Activated T-helper 2 cell treated with anti-CD3 and anti-CD28 coated beads, Interferon-gamma antibody, Interleukin-2, Interleukin-4, amounts not matched to agents 10 μg/mL and 5 μg/mL and 100 μg/mL, durations not matched to agents 14 hours and 24 hours and 36 hours (primary cell): ENCODE measurements at places on chromosomes 1 and 21.

DNA sequence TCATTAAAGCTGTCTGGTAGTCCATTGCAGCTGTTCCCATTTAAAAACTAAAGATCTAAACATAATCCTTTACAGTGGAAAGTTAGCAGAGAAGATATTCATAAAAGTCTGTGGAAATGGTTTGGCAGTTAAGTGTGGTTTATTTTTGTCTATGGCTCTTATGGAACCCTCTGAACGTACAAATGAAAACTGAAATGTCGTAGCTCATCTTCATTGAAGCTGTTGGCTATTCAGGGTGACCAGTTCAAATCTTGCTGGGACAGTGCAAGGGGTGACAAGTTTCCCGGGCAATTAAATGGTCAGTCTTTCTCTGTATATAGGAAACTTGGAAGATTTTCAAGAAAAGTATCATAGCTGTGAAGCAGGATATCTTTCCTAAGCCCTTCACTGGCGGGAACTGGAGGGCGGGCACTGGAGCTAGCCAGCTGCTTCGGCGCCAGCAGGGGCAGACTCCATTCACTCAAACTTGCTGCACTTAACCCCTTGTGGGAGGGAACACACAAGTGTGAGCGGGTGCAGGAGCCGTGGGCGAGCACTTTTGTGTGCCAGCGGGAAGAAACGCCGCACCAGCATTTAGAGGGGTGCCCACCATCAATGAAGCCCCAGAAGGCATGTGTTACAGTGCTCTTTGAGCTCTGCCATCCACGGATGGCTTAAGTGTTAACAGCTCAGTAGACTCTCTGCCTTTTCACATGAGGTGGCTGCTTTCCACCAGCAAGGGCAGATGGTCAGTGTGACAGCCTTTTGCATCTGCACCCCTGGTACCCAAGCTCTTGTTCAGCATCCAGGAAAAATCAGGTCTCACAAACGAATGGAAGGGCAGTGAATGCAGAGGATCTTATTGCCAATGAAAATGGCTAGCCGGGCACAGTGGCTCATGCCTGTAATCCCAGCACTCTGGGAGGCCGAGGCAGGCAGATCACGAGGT, 232.1 kb upstream of the KAZN start:
- no peak for DNase-seq
- no peaks in the 10 kb centered on the region for H3K4me1 ChIP-seq
- H3K27me3 ChIP-seq: no peaks in the 10 kb centered on the region
- H3K27ac ChIP-seq: no peak overlapping the region
- no peak overlapping the region for H3K4me3 ChIP-seq
- H3K36me3 ChIP-seq: no peaks in the 10 kb centered on the region

GRCh38 chr1:156811168-156811567, 5.5 kb downstream of the SH2D2A start:
- peak overlapping the region; percentile 28 for H3K27ac ChIP-seq
- DNase-seq: no peak
- peaks cover 98% of the 10 kb centered on the region for H3K36me3 ChIP-seq
- peak overlapping the region; percentile 88 for H3K4me3 ChIP-seq
- peaks cover 60% of the 10 kb centered on the region for H3K4me1 ChIP-seq

DNA sequence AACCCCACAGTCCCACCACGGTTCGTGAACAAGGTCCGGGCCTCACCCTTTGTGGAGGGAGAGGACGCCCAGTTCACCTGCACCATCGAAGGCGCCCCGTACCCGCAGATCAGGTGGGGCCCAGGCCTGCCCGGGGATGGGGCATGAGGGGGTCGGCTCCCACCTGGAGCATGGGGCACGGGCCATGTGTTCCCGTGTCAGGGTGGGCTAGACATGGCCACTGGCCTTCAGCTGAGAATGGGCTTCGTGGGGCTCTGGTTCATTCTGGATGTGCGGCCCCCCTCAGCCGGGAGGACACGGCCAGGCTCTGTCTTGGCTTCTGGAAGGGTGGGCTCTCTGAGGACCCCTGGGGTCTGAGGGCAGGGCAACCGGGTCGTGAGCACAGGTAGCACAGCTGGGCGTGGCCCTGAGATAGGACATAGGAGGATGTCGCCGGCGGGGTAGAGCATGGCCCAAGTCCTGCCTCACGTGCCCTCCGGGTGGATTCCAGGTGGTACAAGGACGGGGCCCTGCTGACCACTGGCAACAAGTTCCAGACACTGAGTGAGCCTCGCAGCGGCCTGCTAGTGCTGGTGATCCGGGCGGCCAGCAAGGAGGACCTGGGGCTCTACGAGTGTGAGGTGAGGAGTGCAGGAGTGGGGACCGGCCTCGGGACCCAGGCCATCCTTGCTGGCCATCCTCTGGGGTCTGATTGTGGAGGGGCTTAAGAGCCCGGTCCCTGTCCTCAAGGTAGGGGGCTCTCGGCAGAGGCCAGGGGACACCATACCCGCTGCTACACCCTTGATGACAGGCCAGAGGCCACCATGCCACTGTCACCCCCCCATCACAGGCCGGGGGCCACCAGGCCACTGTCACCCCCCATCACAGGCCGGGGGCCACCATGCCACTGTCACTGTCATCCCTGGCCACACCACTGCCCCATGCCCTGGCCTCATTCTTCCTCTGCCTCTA, 55.5 kb downstream of the TRIM11 start:
- no peaks in the 10 kb centered on the region for H3K4me1 ChIP-seq
- H3K27ac ChIP-seq: no peak overlapping the region
- no peak overlapping the region for H3K4me3 ChIP-seq
- H3K36me3 ChIP-seq: no peaks in the 10 kb centered on the region

DNA sequence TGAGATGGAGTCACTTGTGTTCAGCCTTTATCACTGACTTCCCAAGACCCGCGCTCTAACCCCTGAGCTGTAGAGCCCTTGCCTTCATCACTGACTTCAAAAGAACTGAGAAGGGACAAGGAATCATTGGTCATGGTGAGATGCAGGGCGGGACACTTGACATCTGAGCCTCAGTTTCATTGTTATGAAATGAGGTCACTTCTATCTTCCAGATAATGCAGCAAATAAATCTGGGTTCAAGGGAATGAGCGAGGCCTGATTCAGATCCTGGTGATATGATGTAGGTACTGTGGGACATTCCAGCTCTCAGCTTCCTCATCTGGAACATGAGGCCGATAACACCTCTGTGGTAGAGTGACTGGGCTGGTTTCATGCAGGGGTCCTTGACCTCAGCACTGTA, 13.8 kb downstream of the KAZN start:
- no peaks in the 10 kb centered on the region for H3K27me3 ChIP-seq
- H3K27ac ChIP-seq: no peak overlapping the region
- no peak for DNase-seq

- H3K27me3 ChIP-seq: peaks cover 33% of the 10 kb centered on the region
- no peaks in the 10 kb centered on the region for H3K36me3 ChIP-seq
- H3K4me3 ChIP-seq: no peak overlapping the region
Observed at GRCh38 chr1:59165353-59165752, 131.5 kb upstream of the FGGY start.

DNA sequence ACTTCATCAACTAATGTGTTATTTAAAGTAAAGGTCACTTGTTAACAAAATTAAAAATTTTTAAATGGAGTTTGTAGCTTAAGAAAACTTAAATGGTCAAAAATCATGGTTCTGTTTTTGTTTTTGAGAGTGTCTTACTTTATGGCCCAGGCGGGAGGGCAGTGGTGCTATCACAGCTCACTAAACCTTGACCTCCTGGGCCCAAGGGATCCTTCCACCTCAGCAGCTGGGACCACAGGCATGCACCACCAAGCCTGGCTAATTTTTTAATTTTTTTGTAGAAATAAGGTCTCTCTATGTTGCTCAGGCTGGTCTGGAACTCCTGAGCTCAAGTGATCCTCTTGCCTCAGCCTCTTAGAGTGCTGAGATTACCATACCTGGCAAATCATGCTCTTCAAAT, 111.4 kb downstream of the MAST2 start:
- H3K27ac ChIP-seq: no peak overlapping the region
- no peaks in the 10 kb centered on the region for H3K36me3 ChIP-seq
- H3K27me3 ChIP-seq: no peaks in the 10 kb centered on the region

- H3K4me1 ChIP-seq: no peaks in the 10 kb centered on the region
- H3K27ac ChIP-seq: no peak overlapping the region
- H3K27me3 ChIP-seq: no peaks in the 10 kb centered on the region
- no peak for DNase-seq
Observed at GRCh38 chr1:70264839-70265238, 43.7 kb downstream of the SRSF11 start.

DNA sequence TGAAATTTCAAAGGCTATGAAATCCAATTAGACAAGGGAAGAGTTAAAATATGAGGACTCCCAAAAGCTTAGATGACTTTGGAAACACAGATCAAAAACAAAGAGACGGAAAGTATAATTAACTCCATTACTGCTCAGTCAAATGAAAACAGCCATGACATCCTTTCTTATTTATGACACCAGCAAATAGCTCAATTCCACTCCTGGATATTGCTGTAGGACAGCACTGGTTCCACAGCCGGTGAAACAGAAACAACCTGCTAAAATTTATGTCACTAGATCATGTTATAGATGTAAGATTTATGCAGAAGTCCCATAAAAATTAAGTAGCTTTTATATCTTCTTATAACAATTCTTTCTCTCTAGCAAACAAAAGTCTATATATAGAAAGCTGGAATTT, 65.6 kb upstream of the RRP15 start:
- H3K27ac ChIP-seq: no peak overlapping the region
- no peak for DNase-seq
- H3K4me1 ChIP-seq: no peaks in the 10 kb centered on the region
- no peak overlapping the region for H3K4me3 ChIP-seq

DNA sequence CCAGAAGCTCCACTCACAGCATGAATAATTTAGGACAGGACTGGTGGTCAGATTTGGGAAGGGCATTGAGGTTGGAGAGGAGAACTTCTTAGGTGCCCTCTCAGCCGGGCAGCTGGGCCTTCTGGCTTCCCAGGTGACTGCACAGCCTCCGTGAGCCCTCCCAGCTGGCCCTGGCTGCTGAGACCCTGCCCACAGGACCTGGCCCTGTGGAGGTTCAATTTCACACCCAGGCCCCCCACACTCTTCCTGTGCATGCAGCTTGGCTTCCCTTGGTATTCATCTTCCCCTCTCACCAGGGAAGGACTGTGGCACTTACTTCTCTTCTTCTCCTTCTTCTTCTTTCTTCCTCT, 50.6 kb downstream of the NDUFS5 start:
- no peak overlapping the region for H3K4me3 ChIP-seq
- peaks cover 13% of the 10 kb centered on the region for H3K27me3 ChIP-seq
- H3K4me1 ChIP-seq: peaks cover 5% of the 10 kb centered on the region

GRCh38 chr1:223077247-223077833, 65.7 kb downstream of the TLR5 start:
- no peak overlapping the region for H3K4me3 ChIP-seq
- H3K27me3 ChIP-seq: peaks cover 2% of the 10 kb centered on the region
- DNase-seq: no peak
- H3K4me1 ChIP-seq: no peaks in the 10 kb centered on the region
- no peaks in the 10 kb centered on the region for H3K36me3 ChIP-seq

DNA sequence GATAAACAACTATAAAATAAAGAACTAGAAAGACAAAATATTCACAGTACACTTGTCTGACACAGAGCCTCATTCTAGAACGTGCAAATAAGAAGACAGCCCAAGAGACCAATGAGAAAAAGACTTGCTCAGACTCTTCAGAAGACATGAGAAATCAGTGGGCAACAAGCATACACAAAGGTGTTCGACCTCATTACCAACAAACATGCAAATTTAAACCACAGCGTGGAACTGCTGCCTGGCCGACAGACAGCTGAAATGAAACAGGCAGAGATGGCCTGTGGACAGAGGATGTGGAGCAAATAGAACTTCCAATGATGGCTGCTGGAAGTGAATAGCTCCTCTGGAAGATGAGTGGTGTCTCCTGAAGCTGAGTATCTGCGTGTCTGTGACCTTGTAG, 22.4 kb upstream of the COL6A1 start:
- H3K4me1 ChIP-seq: no peaks in the 10 kb centered on the region
- peaks cover 15% of the 10 kb centered on the region for H3K27me3 ChIP-seq

- no peak overlapping the region for H3K27ac ChIP-seq
- H3K4me1 ChIP-seq: peaks cover 57% of the 10 kb centered on the region
- no peak overlapping the region for H3K4me3 ChIP-seq
- H3K36me3 ChIP-seq: no peaks in the 10 kb centered on the region
- H3K27me3 ChIP-seq: peaks cover 6% of the 10 kb centered on the region
Observed at GRCh38 chr1:212667223-212668139, 32.2 kb downstream of the BATF3 start.

GRCh38 chr1:244968471-244968871, 104.1 kb upstream of the HNRNPU start:
- peak overlapping the region; percentile 31 for H3K4me3 ChIP-seq
- DNase-seq: no peak

DNA sequence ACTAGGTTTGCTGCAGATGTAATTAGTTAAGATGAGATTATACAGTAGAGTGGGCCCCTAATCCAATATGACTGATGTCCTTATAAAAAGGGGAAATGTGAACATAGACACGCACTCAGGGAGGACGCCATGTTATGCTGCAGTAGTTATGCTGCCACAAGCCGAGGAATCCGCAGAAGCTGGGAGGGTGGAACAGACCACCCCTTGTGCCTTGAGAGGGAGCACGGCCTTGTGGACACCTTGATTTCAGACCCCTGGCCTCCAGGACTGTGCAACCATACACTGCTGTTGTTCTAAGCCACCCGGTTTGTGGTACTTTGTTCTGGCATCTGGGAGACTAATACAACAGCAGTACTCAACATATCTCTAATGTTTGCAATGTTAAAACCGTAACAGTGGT, 57.9 kb upstream of the HIVEP3 start:
- DNase-seq: no peak
- H3K36me3 ChIP-seq: no peaks in the 10 kb centered on the region
- H3K4me1 ChIP-seq: peaks cover 9% of the 10 kb centered on the region
- no peaks in the 10 kb centered on the region for H3K27me3 ChIP-seq

GRCh38 chr1:9152535-9152934, 23.6 kb upstream of the GPR157 start:
- H3K4me1 ChIP-seq: no peaks in the 10 kb centered on the region
- DNase-seq: no peak
- no peak overlapping the region for H3K27ac ChIP-seq
- no peak overlapping the region for H3K4me3 ChIP-seq

DNA sequence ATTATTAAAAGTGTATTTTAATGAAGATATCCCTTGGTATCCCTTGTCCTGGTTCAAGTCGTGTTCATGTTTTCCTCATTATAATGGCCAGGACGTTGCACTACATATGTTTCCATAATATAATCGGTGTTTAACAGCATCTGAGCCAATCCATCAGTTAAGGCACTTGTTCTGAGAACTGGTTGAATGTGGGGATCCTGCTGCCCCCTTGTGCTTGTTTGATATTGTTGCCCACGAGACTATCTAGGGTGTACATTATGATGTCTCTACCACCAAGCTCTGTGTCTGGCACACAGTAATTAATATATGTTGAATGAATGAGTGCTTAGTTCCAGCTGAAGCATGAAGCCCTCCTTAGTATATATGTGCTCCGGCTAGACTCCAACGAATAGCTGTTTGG, 193.0 kb downstream of the CACNA1E start:
- no peak for DNase-seq
- H3K4me1 ChIP-seq: no peaks in the 10 kb centered on the region
- peaks cover 15% of the 10 kb centered on the region for H3K27me3 ChIP-seq
- no peak overlapping the region for H3K4me3 ChIP-seq

GRCh38 chr1:160436966-160437365, 36.6 kb downstream of the VANGL2 start:
- DNase-seq: no peak
- H3K36me3 ChIP-seq: peaks cover 19% of the 10 kb centered on the region
- no peak overlapping the region for H3K4me3 ChIP-seq
- H3K27ac ChIP-seq: no peak overlapping the region
- no peaks in the 10 kb centered on the region for H3K27me3 ChIP-seq
